ENCODE measurements at places on chromosomes 5 and 9. TPM values are rescaled to one million over a fixed set of nuclear protein-coding genes. Genes with fewer than 3 reads are reported as not detected.
A peak's percentile ranks its signal among the peaks of the same experiment; 100 is the strongest.

- H3K27me3 ChIP-seq = peaks cover 8% of the 10 kb centered on the region
- no peak for DNase-seq
- no peak within 1 kb of the TSS for H3K27ac ChIP-seq
- H3K36me3 ChIP-seq = no peaks in the 10 kb centered on the region
- H3K4me3 ChIP-seq = no peak within 1 kb of the TSS
- no peaks in the 10 kb centered on the region for H3K4me1 ChIP-seq
Measured at GRCh38 chr5:141100243-141100805, at the start of gene PCDHB3. Gene PCDHB3 (plus strand): TSS chr5:141100473. CDS start chr5:141100650, 177 bp downstream.

TMEM171 gene
- 0.31 TPM for total RNA-seq

TAS2R1 gene
- total RNA-seq = not detected

GRCh38 chr5:33272288-33272687, 168.5 kb upstream of the TARS1 start:
- no peak overlapping the region for H3K4me3 ChIP-seq
- no peak overlapping the region for H3K27ac ChIP-seq
- no peaks in the 10 kb centered on the region for H3K4me1 ChIP-seq
- H3K36me3 ChIP-seq = no peaks in the 10 kb centered on the region
- no peak for DNase-seq

GPR151 gene
- not detected for total RNA-seq

GRCh38 chr5:40656766-40657165, 22.9 kb upstream of the PTGER4 start:
- no peaks in the 10 kb centered on the region for H3K27me3 ChIP-seq
- H3K27ac ChIP-seq = no peak overlapping the region
- H3K36me3 ChIP-seq = peaks cover 10% of the 10 kb centered on the region
- H3K4me1 ChIP-seq = peaks cover 47% of the 10 kb centered on the region

NIPAL4 gene
- not detected for total RNA-seq

PROB1 gene
- 4.1 TPM for total RNA-seq

- no peaks in the 10 kb centered on the region for H3K4me1 ChIP-seq
- H3K27ac ChIP-seq = no peak overlapping the region
- no peak overlapping the region for H3K4me3 ChIP-seq
Measured at GRCh38 chr9:6142799-6143454, 72.7 kb upstream of the IL33 start.

UGT3A2 gene
- total RNA-seq = not detected

- peaks cover 13% of the 10 kb centered on the region for H3K36me3 ChIP-seq
- H3K4me1 ChIP-seq = peaks cover 24% of the 10 kb centered on the region
- H3K27ac ChIP-seq = peak overlapping the region; percentile 98
- no peaks in the 10 kb centered on the region for H3K27me3 ChIP-seq
- peak overlapping the region; percentile 99 for H3K4me3 ChIP-seq
Measured at GRCh38 chr9:124941679-124942561, 1.0 kb upstream of the GOLGA1 start.

- H3K27ac ChIP-seq = peak overlapping the region; percentile 35
- peaks cover 7% of the 10 kb centered on the region for H3K27me3 ChIP-seq
- no peaks in the 10 kb centered on the region for H3K36me3 ChIP-seq
- DNase-seq = no peak
- H3K4me3 ChIP-seq = no peak overlapping the region
Measured at GRCh38 chr5:175542232-175542965, 64.0 kb downstream of the SFXN1 start.

- H3K27ac ChIP-seq = no peak overlapping the region
- H3K4me3 ChIP-seq = no peak overlapping the region
- H3K27me3 ChIP-seq = no peaks in the 10 kb centered on the region
Measured at GRCh38 chr5:147567917-147568598, 58.2 kb upstream of the DPYSL3 start.

GRCh38 chr5:9533562-9534364, 12.1 kb downstream of the SEMA5A start:
- no peak for DNase-seq
- no peaks in the 10 kb centered on the region for H3K27me3 ChIP-seq
- H3K36me3 ChIP-seq = no peaks in the 10 kb centered on the region
- no peak overlapping the region for H3K4me3 ChIP-seq
- H3K4me1 ChIP-seq = no peaks in the 10 kb centered on the region

DNA sequence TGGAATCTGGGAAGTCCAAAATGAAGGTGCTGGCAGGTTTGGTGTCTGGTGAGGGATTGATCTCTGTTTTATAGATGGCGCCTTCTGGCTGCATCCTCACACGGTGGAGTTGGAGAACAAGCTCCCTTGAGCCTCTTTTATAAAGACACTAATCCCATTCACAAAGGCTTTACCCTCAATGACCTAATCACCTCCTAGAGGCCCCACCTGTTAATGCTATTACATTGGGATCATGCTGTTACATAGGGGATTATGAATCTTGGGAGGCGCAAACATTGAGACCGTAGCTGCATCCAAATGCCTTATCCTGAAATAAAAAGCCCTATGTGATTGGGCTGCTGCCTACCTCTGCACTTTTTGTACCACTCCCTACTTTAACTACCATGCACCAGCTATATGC, 197.1 kb upstream of the HMHB1 start:
- DNase-seq = no peak
- H3K27me3 ChIP-seq = peaks cover 19% of the 10 kb centered on the region
- H3K4me1 ChIP-seq = no peaks in the 10 kb centered on the region
- no peak overlapping the region for H3K27ac ChIP-seq

DNA sequence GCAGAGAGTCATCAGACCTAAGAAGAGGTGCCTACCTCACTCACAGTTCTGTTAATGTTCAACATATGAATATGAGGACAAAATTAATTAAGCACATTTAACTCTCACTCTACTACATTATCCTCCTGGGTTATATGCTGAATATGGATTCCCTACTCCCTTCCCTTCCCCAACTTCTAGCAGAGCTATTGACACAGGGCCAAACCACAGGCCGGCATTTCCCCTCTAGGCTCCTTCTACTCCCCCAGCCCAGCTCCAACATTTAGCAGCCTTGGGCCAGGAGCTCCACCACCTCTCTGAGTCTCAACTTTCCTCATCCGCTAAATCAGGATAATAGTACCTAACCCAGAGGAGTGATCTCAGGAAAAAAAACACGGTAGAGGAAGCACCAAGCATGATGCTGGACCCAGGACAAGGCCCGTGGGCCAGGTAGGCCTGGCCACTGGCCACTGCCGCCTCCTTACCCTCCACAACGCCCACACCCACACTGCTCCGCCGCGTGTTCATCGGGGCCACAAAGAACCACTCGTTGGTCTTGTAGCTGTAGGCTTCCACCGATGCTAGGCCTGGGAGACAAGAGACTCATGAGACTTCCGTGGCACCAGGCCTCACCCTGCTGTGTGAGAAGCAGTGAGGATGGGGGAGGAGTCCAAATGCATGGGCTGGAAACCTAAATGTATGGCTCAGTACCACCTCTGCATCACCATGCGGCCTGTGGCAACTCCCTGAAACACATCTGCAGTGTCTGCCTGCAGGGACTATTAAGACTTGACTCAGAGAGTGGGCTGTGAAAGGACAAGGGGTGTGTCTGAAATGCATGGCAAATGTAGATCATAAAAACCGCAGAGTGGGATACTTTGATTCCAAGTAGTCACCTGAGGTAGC, 98.8 kb downstream of the KLHL3 start:
- H3K36me3 ChIP-seq = peaks cover 1% of the 10 kb centered on the region
- H3K4me1 ChIP-seq = peaks cover 3% of the 10 kb centered on the region
- no peaks in the 10 kb centered on the region for H3K27me3 ChIP-seq
- no peak overlapping the region for H3K27ac ChIP-seq
- no peak overlapping the region for H3K4me3 ChIP-seq
- DNase-seq = no peak

- H3K27me3 ChIP-seq = no peaks in the 10 kb centered on the region
Measured at GRCh38 chr5:52809884-52810283, 22.2 kb downstream of the ITGA1 start.

GRCh38 chr9:4299005-4299795, 668 bp downstream of the GLIS3 start:
- peaks cover 24% of the 10 kb centered on the region for H3K27me3 ChIP-seq
- H3K36me3 ChIP-seq = no peaks in the 10 kb centered on the region
- H3K4me3 ChIP-seq = peak overlapping the region; percentile 97
- peak overlapping the region; percentile 45 for H3K27ac ChIP-seq
- peak; percentile 51 for DNase-seq

DNA sequence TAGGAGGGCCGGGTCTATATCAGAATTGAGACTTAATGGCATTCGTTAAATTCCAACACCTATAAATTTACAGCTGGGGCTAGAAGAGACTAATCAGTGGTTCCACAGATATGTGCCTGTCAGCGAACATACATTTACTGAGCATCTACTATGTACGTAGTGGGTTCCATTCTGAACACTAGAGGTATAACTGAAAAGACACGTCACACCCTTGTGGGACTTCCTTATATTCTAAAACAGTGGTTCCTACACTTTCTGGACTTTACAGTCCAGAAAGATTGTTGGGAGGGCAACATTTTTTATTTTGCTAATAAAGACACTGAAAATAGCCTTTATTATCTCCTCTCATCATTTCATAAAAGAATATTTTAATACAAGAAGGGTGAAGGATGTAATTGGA, 140.5 kb downstream of the SCAMP1 start:
- H3K4me1 ChIP-seq = no peaks in the 10 kb centered on the region
- no peaks in the 10 kb centered on the region for H3K36me3 ChIP-seq
- peaks cover 63% of the 10 kb centered on the region for H3K27me3 ChIP-seq
- H3K4me3 ChIP-seq = no peak overlapping the region
- no peak overlapping the region for H3K27ac ChIP-seq
- no peak for DNase-seq

- H3K27ac ChIP-seq = no peak overlapping the region
- peaks cover 7% of the 10 kb centered on the region for H3K4me1 ChIP-seq
- no peak for DNase-seq
- H3K4me3 ChIP-seq = no peak overlapping the region
- H3K36me3 ChIP-seq = no peaks in the 10 kb centered on the region
- peaks cover 6% of the 10 kb centered on the region for H3K27me3 ChIP-seq
Measured at GRCh38 chr5:32523625-32524024, 61.7 kb upstream of the SUB1 start.

SPATA31A3 gene
- total RNA-seq = not detected

PDCD1LG2 gene
- 1.0 TPM for total RNA-seq

GRCh38 chr9:124202447-124202971, 55.2 kb upstream of the NEK6 start:
- H3K36me3 ChIP-seq = peaks cover 7% of the 10 kb centered on the region
- DNase-seq = peak; percentile 75
- H3K27me3 ChIP-seq = no peaks in the 10 kb centered on the region
- peak overlapping the region; percentile 86 for H3K4me3 ChIP-seq
- peak overlapping the region; percentile 97 for H3K27ac ChIP-seq

GRCh38 chr5:104400941-104401340, 838.4 kb upstream of the NUDT12 start:
- H3K27ac ChIP-seq = no peak overlapping the region
- H3K36me3 ChIP-seq = no peaks in the 10 kb centered on the region
- H3K4me1 ChIP-seq = no peaks in the 10 kb centered on the region
- H3K27me3 ChIP-seq = no peaks in the 10 kb centered on the region
- DNase-seq = no peak

- H3K27ac ChIP-seq = peak overlapping the region; percentile 84
- peak overlapping the region; percentile 91 for H3K4me3 ChIP-seq
- peaks cover 25% of the 10 kb centered on the region for H3K27me3 ChIP-seq
- peaks cover 31% of the 10 kb centered on the region for H3K4me1 ChIP-seq
Measured at GRCh38 chr9:125747765-125748445, 732 bp downstream of the PBX3 start.

CARTPT gene
- not detected for total RNA-seq

PALM2AKAP2 gene
- total RNA-seq = not detected

DNA sequence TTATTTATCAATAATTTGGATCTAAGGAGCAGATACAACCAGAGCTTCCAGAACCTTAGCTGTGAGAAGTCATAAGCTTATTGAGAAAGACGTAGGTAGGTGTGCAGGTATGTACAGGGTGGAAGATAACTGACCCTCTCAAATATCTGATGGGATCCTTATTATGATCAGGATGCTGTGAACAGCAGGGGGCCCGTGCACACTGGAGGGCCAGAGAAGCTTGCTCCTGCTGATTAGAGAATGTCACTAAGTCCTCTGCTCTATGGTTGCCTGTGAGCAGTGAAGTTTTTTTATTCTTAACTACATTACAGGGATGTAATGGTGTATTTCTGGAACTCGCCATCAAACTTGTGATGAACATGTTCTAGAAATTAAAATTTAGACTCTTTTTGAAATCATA, 108.9 kb upstream of the POU5F2 start:
- no peak overlapping the region for H3K4me3 ChIP-seq
- H3K4me1 ChIP-seq = no peaks in the 10 kb centered on the region
- no peak for DNase-seq
- peaks cover 8% of the 10 kb centered on the region for H3K36me3 ChIP-seq

GRCh38 chr5:96377167-96377566, 55.9 kb downstream of the PCSK1 start:
- no peak overlapping the region for H3K27ac ChIP-seq
- H3K4me1 ChIP-seq = peaks cover 4% of the 10 kb centered on the region
- no peak overlapping the region for H3K4me3 ChIP-seq
- no peaks in the 10 kb centered on the region for H3K36me3 ChIP-seq
- H3K27me3 ChIP-seq = peaks cover 29% of the 10 kb centered on the region

DNA sequence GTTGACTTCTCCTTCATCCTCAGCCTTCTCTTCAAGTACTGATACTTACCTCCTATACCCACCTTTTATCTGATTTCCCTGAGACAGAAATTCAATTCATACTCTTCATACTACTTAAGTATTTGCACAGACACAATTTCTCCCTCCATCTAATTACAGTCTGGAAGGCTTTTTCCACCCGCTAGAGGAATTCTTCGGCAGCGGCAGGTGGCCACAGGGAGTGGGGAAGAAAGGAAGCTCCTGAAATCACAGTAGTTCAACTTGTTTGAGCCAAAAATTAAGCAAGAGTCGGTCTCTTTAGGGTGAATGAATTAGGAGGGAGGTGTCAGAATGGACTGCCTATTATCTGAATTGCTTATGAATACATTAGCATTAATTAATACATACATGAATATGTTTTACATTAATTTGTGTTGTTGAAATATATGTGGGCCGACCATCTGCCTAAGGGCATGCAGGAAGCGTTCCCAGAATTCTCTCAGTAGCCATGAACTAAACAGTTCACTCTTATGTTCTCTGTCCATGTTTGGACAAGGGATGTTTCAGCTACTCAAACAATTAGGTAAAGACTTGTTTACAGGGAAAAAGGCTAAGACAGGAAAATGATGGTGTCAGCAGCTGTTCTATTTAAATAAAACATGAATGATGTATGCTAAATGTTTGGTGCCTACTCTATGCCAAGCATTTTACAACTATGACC, 101.4 kb upstream of the SMARCA2 start:
- peaks cover 6% of the 10 kb centered on the region for H3K27me3 ChIP-seq
- peaks cover 4% of the 10 kb centered on the region for H3K36me3 ChIP-seq
- H3K27ac ChIP-seq = no peak overlapping the region
- H3K4me1 ChIP-seq = peaks cover 4% of the 10 kb centered on the region

GFRA3 gene
- total RNA-seq = not detected

DMGDH gene
- total RNA-seq = not detected

BTNL3 gene
- not detected for total RNA-seq

- H3K36me3 ChIP-seq = no peaks in the 10 kb centered on the region
Measured at GRCh38 chr5:136080113-136080482, 51.3 kb downstream of the TGFBI start.

- no peaks in the 10 kb centered on the region for H3K4me1 ChIP-seq
- no peak overlapping the region for H3K4me3 ChIP-seq
- H3K36me3 ChIP-seq = no peaks in the 10 kb centered on the region
- no peak overlapping the region for H3K27ac ChIP-seq
- peaks cover 18% of the 10 kb centered on the region for H3K27me3 ChIP-seq
- DNase-seq = no peak
Measured at GRCh38 chr5:54774281-54775170, 210.9 kb downstream of the ESM1 start.

GRCh38 chr5:19865336-19866089, 122.5 kb downstream of the CDH18 start:
- H3K27ac ChIP-seq = no peak overlapping the region
- H3K36me3 ChIP-seq = no peaks in the 10 kb centered on the region
- no peak overlapping the region for H3K4me3 ChIP-seq
